ENCODE measurements at places on chromosomes 5 and 9. TPM values are rescaled to one million over a fixed set of nuclear protein-coding genes. Genes with fewer than 3 reads are reported as not detected.

DNA sequence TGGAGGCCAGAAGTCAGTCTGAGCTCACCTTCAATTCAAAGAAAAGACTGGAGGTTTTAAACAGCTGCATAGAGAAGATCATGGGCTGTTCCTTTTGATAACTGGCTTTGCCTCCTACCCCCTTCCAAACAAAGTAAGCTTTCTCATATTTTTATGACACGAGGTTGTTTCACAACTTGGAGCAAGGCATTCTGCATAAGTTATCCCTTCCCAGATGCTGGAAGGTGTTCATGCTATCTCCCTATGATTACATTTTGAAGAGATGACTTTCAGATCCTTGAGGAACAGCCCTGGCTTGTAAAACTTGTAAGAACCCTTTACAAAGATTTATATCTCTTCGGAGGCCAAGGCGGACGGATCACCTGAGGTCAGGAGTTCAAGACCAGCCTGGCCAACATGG lies 571.9 kb upstream of the FTMT start:
- DNase-seq: no peak

GRCh38 chr5:149475777-149476176 lies 75.5 kb downstream of the CSNK1A1 start:
- no peak for DNase-seq

DNA sequence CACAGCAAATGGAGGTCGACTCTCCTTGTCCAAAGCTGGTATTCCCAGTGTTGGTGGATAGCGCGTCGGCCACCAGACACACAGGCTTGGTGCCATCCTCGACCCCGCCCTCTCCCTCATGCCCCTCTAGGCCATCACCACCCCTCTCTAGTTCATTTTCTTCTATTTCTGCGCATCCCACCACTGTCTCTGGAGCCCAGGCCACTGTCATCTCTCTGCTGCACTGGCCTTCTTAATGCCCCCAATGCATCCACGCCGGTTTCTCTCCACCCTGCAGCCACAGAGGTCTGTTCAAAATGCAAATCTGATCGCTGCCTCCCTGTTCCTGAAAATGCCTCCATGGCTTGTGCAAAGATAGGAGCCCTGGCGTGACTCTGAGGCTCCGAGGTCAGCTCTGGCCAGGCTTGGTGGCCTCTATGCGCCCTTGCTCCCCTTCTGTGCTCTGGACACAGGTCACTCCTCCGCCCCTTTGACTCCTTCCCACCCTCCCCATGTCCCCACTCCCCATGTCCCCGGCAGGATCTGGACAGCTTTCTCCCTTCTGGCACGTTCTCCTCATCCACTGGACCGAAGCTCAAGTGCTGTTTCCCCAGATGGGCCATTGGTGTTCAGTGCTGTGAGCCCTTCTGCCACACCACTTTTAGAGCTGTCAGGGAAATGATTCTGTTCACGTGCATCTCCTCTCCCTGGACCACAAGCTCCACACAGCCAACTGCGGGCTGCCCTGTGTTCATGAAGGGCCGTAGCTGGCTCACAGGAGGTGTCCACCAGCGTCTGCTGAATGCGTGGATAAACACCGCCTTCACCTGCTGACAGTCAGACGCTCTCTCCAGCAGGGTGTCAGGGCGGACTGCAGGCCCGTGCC lies 59.5 kb upstream of the RNF130 start:
- DNase-seq: no peak

GRCh38 chr9:75121914-75122558 lies 33.7 kb downstream of the OSTF1 start:
- DNase-seq: no peak

DNA sequence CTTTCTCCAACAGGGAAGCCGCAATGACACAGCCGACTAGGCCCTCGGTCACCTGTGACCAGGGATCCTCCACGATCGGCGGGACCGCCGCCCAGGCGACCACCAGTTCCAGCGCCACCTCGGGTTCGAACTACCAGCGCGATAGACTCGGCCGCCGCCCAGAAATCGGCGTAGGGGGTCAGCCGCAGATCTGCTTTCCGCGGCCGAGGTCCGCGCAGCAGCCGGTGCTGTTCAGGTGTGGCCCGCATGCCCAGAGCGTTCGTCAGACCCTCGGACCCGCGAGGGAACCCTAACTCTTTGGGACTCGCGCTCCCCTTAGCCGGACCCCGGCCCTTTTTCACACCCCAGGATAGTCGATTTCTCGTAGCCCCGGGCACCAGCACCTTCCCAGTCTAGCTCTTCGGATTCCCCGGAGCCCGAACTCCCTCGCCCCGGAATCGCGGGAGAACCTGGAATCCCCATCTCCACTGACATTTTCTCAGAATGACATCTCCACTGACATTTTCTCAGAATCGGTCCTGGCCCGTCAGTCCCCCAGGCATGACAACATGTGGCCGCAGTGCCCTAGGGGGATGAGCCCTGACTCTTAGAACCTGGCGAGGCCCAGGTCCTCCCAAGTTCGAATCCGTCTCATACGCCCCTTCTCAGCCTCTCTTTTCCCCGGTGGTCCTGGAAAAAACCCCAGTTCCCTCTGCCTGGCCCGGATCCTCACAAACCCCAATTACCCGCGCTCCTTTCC lies 428 bp downstream of the C5orf52 start:
- DNase-seq: no peak

GRCh38 chr5:169022718-169023117 lies 278.2 kb downstream of the SLIT3 start:
- no peak for DNase-seq

GRCh38 chr9:12855066-12855465 lies 80.2 kb downstream of the LURAP1L start:
- no peak for DNase-seq

DNA sequence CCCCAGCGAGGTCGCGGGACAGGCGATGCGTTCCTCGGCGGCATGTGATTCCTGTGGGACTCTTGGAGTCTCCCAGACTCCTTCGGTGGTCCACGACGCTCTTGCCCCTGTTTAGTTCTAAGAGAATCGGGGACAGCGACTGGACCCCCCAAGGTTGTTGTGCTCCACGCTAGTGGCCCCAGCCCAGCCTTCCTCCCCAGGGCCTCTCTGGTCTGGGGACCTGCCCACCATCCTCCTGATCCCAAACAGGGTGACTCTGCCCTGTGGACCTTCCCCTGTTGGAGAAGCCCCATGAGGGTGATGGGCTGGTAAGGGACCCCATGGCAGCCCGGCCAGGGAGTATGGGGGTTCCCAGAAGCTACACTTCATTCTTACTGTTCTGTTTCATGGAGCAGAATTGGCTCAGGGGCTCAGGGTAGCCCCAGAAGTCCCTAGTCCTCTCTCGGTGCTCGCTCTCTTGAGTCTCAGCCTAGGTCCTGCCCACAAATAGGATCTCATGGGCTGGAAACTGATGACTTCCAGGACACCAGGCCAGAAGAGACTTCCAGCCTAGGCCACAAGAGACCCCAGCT lies 880 bp downstream of the CARD19 start:
- no peak for DNase-seq

DNA sequence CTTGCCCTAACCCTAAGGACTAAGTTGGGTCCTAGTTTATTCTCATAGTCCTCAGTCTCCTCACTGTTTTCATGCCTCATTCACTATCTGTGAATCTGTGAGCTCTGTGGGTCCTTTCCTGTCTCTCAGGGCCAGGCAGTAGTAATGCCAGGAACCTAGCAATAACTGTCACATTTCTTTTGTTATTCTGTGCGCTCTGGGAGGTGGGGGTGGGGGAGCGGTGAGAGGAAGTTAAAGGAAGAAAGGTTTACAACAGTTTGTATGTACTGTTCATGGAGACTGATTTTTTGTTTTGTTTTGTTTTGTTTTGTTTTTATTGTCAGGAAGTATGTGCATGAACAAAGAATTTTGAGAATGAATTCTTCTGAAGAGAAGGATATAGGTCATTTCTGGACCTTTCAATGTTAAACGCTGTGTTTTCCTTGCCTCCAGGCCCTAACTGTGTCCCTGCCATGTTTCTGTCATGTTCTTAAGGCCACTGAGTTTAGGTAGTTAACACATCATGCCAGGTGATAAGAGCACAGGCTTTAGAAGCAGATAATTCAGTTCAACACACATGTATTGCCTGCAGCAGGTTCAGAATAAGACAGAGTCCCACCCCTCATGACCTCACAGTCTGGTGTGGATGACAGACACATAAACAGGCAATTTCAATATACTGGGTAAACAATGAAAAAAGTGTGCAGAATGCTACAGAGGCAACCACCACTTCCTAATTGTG lies 13.3 kb upstream of the FEM1C start:
- no peak for DNase-seq

GRCh38 chr9:99244344-99245260 lies 22.5 kb downstream of the SEC61B start:
- DNase-seq: no peak

GRCh38 chr5:114363837-114364236 lies 2.0 kb downstream of the KCNN2 start:
- no peak for DNase-seq

DNA sequence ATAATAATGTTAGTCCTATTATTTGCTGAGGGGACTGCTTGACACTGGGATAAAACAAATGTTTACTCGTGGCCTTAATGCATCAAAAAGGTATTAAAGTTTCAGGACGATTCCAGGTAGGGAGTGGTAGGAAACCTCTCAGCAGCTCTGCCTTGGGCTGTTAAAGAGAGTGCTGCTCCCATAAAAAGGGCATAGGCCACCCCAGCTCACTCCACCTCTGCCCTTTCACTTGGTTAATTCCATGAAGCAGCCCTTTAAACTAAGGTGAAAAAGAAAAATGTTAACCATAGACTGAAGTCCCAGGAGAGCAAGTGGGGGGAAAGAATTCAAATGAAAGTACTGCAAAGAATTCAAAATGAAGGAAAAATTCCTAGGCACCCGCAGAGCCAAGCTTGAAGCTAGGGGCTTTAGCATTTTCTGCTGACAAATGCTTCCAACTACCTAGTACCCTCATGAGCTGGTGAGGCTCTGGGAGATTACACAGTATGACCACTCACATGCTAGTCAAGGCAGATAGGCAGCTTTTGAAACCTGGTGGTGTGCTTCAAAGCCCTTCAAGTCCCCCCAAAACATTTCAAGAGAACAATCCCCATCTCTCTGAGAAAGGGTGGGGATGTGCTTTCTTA lies 8.5 kb downstream of the KLF9 start:
- no peak for DNase-seq

- no peak for DNase-seq
These were observed 235.8 kb upstream of the TLE4 start for GRCh38 chr9:79335987-79336386.

- DNase-seq: no peak
These were observed 18.1 kb upstream of the WWC1 start for GRCh38 chr5:168273056-168273980.

- no peak for DNase-seq
These were observed 5.5 kb upstream of the SUSD3 start for GRCh38 chr9:93052791-93053540.

DNA sequence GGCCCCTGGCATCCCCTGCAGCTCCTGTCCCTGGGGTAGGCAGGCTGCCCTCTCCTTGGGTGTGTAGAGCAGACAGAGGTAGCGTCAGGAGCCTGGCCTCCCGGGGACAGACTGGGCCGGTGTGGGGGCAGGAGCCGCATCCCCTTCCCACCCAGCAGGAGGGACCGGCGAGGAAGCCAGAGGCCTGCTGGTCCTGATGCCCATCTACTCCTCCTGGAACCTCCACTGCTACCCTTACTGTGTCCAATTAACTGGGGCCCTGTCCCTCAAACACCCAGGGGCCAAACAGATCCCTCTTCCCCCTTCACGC lies 15.6 kb downstream of the RALGDS start:
- no peak for DNase-seq

- no peak for DNase-seq
These were observed 18.8 kb downstream of the C5orf52 start for GRCh38 chr5:157689942-157690689.

GRCh38 chr5:130032807-130033206 lies 128.5 kb downstream of the CHSY3 start:
- no peak for DNase-seq

GRCh38 chr9:126782053-126782388 lies 22.8 kb upstream of the ZBTB43 start:
- DNase-seq: no peak

GRCh38 chr5:64514612-64515011 lies 8.8 kb downstream of the RGS7BP start:
- DNase-seq: no peak

GRCh38 chr5:75021219-75021618 lies 31.1 kb downstream of the GCNT4 start:
- no peak for DNase-seq

DNA sequence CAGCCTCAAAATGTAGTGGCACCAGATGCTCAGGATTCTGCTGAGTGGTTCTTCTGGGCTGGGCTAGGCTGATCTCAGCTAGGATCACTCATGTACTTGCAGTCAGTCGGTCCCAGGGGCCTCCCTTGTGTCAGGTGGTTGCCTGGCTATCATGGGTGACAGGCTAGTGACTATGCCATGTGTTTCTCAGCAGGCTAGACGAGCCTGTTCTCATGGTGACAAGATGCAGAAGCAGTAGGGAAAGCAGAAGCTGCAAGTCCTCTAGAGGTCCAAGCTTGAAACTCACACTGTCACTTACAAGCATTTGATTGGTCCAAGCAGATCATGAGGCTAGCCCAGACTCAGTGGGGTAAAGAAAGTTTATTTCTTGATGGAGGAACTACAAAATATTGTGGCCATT lies 15.2 kb upstream of the KCNMB1 start:
- no peak for DNase-seq

DNA sequence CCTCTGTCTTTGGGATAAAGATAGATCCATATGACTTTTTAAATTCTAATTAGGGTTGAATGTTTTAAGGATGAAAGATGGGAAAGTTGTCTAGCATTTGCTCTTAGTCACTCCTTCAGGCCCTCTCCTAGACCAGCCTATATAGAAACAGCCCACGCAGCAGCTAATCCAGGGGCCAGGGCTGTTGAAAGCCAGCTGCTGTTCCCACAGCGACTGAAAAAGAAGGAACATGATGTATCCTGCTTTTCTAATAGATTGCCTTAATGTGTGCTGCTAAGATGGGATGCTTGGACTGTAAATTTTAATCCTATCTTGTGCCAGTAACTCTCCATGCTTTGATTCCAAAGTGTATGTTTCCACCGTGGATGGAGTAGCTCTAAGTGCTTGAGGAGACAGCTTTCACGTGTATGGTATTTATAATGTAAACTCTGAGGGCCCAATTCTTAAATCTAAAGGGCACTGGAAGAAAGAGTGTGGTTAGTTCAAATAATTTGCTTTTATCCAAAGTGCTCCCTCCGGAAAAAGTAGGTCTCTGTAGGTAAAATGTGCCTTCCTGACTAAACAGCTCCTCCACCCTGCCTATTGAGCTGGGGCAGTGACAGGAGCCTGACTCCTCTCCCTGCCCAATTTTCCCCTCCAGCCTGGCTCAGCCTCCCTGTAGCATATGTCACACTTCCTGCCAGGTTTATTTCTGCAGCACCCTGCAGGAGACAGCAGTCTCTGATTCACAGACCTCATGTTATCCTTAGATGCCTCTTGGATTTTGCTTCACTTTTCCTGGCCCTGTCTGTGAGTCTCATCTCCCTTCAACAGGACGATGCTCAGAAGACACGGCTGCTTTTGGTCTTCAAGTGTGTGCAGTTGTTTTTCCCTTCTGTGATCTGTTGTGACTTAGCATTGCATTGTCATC lies 33.2 kb downstream of the SLC36A1 start:
- no peak for DNase-seq

GRCh38 chr9:86082870-86083269 lies 16.5 kb downstream of the GOLM1 start:
- no peak for DNase-seq

SLC34A3 gene
- total RNA-seq: not detected

HSD17B4 gene
- total RNA-seq: 109 TPM

ZFP62 gene
- 22.9 TPM for total RNA-seq

FOXD1 gene
- 0.40 TPM for total RNA-seq

PLAC8L1 gene
- total RNA-seq: 0.27 TPM

TMEM174 gene
- not detected for total RNA-seq

RRAGA gene
- total RNA-seq: 30.7 TPM

ZNF483 gene
- 0.38 TPM for total RNA-seq

UNC13B gene
- total RNA-seq: 11.1 TPM

GABRP gene
- total RNA-seq: not detected

SGTB gene
- total RNA-seq: 8.4 TPM

PCDHGC4 gene
- total RNA-seq: not detected

SPINK9 gene
- total RNA-seq: not detected
